ENCODE measurements at places on chromosomes 12 and 14.

GRCh38 chr12:52907092-52907810 is 2.4 kb upstream of the KRT8 start:
- no peak for DNase-seq

- no peak for DNase-seq
Observed at GRCh38 chr14:75748336-75748735, 87.3 kb downstream of the TTLL5 start.

GRCh38 chr12:5984873-5985272 is 39.8 kb upstream of the ANO2 start:
- DNase-seq = no peak

DNA sequence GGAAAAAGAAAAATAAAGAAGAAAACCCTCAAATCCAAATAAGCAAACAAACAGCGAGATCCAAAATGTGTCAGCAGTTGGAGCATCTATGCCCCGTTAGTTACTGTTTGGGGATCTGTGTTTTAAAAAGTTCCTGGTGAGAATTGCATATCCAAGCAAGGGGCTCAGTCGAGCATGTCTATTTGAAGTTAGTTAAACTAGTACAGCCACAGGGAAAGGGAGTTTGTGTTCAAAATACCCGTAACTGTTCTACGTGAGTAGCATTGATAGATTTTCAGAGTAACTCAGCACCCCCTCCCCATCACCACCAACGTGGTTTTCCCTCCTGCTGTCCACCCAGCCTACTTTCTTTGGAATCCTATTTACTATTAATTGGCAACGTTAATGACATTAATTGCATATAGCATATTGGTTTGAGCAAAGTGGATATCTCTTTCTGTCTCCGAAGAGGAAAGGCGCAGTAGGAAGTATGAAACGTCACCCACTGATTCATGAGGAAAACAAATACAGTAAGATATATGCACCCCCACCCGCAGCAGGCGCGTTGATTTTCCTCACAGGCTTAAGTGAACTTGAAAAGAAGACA is 1.5 kb downstream of the NPAS3 start:
- no peak for DNase-seq

DNA sequence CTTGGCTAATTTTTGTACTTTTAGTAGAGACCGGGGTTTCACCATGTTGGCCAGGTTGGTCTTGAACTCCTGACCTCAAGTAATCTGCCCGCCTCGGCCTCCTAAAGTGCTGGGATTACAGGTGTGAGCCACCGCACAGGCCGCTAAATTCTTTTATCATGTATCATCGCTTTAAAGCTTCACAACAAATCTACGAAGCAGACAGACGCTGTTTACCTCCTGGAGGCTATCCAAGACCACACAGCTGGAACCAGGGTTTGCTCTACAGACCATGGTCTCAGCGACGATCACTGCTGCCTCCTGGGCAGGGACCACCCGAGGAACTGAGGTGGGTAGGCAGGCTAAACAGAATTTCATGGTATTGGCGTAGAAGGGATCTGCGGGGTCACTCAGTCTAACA is 27.2 kb downstream of the KRT80 start:
- DNase-seq = no peak

DNA sequence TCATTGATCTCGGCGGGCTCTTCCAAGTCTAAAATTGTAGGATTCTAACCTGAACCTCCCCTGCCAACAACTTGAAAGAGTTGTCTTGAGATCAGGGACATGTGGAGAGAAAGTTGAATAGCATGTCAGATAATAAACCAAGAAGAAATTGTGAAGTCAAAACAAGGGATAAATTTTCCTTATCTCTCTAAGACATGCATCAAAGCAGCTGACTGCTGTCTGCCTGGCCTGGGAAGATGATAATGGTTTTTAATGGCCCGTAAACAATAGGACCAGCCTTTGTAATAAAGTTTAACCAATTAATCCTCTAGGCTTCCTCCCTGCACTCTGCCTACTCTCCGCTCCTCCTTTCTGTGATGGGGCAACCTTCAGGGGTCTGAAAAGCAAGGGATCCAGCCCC is 67.9 kb downstream of the DPF3 start:
- DNase-seq = no peak

- DNase-seq = no peak
Observed at GRCh38 chr14:42719391-42719790, 1112.7 kb downstream of the LRFN5 start.

- DNase-seq = no peak
Observed at GRCh38 chr14:97281741-97282140, 484.6 kb downstream of the VRK1 start.

DNA sequence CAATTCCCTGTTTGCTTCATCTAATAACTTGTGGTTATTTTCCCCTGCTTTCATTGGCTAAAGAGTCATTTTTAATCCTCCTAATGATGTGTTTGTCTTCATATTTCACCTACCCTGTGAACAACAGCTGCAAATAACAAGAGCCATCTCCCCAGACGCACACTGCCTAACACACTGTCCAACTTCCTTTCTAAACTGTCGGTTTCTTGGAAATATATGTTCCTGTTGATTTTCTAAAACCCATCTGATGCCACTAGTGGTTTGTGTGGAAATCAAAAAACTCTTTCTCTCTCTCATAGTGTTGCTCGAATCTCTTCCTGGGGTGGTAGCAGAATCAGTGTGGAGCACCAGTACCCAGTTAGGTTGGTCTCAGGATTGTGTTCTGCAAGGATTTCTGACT is 226.9 kb downstream of the EPS8 start:
- no peak for DNase-seq

- DNase-seq = no peak
Observed at GRCh38 chr14:89214221-89214965, 202.6 kb downstream of the FOXN3 start.

DNA sequence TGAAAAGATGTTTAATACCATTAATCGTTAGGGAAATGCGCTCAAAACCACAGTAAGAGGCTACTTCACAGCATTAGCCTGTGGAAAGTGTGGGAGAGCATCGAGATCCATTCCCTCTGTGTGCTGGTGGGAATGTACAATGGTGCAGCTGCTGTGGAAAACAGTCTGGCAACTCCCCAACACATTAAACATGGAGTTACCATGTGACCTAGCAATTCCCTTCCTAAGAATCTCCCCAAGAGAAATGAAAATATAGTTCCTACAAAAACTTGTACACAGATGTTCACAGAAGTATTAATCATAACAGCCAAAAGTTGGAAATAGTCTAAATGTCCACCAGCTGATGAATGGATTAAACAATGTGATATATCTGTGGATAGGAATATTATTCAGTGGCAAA is 23.8 kb downstream of the MLXIP start:
- DNase-seq = no peak

- no peak for DNase-seq
Observed at GRCh38 chr12:5512601-5512970, 80.7 kb downstream of the NTF3 start.

DNA sequence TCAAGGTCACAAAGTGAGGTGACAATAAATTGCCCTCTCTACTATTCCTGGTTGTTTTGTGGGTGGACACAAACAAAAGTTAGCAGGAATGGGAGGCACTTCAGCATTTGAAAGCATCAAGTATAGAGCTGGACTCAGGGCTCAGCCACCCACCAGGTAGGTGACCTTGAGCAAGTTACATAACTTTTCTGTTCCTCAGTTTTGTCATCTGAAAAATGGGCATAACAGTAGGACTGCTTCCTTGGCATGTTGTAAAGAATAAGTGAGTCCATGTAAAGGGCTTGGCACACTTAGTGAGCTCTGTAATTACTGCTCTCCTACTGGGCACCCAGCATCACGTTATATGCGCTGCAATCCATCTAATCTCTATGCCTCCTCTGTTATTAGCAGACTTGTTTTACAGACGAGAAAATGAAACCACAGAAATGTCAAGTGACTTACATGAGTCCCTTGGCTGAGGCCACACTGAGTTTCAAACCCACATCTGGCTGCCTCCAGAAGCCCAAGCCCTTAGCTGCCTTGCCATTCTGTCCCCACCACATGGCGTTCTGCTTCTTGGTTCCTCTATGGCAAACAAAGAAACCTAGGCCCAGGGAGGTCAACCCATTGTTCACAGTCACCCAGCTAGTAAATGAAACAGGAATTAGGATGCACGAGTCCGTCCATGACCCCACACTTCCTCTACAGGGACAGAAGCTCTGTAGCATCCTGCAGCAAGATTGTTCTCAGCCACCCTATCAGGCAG is 63.2 kb upstream of the SLC24A4 start:
- DNase-seq = no peak

DNA sequence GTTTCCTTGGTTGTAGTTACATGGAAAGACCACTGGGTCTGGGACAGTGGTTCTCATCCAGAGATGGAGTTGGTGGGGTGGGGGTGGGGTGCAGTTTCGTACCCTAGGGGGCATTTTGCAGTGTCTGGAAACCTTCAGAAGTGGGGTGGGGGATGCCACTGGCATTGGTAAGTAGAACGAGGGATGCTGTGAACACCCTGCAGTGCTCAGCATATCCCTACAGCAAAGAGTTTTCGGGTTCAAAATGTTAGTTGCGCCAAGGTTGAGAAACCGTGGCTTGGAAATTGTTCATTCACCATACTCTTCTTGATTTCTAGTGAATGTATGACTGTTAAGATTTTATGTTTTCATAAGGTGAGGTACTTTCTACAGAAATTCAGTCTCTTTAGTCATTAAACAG is 28.7 kb downstream of the TRAF3 start:
- no peak for DNase-seq

GRCh38 chr12:131192951-131193350 is 239.2 kb downstream of the ADGRD1 start:
- no peak for DNase-seq

DNA sequence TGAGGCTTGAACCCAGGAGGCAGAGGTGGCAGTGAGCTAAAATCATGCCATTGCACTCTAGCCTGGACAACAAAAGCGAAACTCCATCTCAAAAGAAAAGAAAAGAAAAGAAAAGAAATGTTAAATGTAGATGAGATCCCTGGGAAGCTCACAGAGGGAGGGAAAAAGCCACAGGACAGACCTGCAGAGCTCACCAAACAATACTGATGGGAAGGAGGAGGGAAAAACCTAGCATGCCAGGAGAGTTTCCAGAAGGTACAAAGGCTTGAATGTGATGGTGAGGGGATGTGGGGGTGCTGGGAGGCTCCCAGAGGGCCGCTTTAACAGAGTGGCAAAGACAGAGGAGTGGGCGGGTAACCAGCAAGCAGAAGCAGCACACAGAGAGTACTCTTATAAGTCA is 72.3 kb downstream of the PTPN21 start:
- DNase-seq = no peak

GRCh38 chr14:91356181-91356763 is 61.3 kb downstream of the CCDC88C start:
- DNase-seq = no peak

DNA sequence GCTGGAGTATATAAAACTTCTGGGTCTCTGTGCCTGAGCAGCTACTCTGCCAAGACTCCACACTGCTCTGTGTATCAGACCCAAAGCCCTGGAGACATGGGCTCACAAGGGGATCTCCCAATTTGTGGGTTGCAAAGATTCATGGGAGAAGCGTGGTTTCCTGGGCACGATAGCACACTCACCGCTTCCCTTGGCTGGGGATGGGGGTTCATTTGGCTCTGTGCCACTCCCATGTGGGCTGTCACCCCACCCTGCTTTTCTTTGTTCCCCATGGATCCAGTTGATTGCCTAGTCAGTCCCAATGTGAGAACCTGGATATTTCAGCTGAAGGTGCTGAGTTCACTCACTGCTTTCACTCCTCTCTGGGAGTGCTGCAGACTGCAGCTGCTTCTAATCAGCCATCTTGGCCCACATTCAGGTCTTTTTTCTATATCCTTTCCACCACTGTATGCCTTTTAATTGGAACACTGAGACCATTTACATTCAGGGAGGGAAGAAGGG is 40.0 kb upstream of the PCNX4 start:
- no peak for DNase-seq

DNA sequence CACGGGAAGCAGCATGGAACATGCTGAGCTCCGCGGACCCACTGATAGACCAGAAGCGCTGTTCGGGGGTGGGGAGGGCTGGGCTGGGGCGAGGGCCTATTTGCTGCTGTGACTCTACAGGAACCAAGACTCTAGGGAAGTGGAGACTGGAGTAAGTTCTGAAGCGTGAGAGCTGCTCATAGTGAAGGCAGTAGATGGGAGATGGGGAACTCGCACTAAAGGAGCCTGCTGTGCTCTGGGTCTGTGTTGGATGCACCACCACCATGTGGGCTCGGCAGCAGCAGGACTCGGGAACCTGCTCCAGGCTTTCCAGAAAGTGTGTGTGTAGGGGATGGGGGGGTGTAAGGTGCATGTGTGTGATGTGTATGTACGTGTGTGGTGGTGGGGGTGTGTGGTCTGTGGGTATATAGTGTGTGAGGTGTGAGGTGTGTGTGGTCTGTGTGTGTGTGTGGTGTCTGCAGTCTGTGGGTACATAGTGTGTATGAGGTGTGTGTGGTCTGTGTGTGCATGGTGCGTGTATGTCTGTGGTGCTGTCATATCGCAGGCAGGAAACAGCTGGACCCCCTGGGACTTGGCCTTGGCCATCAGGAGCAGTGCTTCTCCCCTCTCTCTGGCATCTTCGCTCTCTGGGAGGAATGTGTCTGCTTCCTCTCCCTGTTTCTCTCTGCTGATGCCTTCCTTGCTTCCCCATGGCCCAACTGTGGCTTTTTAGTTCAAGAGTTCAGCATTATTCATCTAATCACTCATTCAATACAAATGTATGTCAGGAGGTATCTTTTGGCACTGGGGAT is 378.9 kb downstream of the FUT8 start:
- no peak for DNase-seq

- no peak for DNase-seq
Observed at GRCh38 chr12:56631790-56632700, 1.9 kb upstream of the BAZ2A start.

DNA sequence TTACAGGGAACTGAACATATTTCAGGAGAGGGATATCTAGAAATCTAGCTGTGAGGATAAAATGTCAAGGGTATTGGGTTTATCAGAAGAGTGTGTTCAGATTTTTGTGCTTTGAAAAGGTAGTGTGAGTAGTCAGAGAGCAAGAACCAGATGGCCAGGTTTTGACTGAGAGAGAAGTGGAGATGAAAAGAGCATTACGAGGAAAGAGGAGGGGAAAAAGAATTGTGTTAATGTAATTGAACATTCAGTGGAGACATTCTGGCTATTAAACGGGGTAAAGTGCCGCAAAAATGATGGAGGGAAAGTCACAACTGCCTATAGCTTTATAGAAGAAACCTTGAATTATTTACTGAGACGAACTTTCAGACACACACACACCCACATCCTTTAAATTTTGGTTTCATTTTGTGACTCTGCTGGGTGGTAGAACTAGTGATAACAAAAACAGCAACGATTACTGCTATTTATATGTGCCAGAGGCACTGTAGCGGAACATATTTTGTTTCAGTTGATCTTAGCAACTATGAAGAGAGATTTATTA is 213.6 kb downstream of the ERC1 start:
- DNase-seq = no peak

All from iPS DF 6.9 (cell line).